ENCODE measurements at places on chromosomes 13 and 19.

DNA sequence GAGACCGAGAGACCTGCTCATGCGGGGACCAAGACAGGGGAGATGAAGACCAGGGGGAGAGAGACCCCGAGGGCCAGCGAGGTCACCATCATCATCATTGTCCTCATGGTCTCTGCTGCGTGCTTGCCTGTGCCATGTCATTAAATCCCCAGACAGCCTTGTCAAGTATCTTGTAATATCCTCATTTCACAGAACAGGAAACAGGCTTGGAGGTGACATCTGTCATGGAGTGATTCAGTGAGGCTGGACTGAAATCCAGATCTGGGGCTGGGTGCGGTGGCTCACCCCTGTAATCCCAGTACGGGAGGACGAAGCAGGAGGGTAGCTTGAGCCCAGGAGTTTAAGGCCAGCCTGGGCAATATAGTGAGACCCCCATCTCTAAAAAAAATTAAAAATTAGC is 5.9 kb upstream of the NANOS2 start:
- no peaks in the 10 kb centered on the region for H3K4me1 ChIP-seq
- H3K4me3 ChIP-seq = no peak overlapping the region
- DNase-seq = no peak
- H3K27ac ChIP-seq = no peak overlapping the region
- H3K36me3 ChIP-seq = no peaks in the 10 kb centered on the region

DNA sequence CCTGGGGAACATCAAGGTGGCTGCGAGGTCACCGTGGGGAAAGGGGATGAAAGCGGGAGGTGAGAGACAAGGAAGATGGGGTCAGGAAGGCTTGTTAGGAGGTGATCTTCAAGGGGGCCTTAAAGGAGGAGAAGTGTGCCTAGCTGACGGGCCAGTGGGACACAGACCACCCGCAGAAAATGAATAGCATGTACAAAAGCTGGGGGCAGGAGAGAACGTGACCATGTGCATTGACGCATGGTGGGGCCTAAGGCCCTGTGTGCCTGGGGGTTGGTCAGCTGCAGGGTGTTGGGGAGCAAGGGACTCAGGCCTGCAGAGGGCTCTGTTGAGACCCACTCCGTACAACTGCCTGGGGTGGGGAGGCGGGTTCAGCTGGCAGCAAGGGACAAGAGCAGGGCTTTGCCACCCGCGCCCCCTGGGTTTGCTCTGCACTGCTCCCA is 5.9 kb downstream of the RAB8A start:
- no peak overlapping the region for H3K4me3 ChIP-seq
- H3K36me3 ChIP-seq = peaks cover 30% of the 10 kb centered on the region
- DNase-seq = no peak
- H3K4me1 ChIP-seq = peaks cover 19% of the 10 kb centered on the region

- peak overlapping the region; percentile 72 for H3K4me3 ChIP-seq
- no peaks in the 10 kb centered on the region for H3K27me3 ChIP-seq
- peaks cover 12% of the 10 kb centered on the region for H3K4me1 ChIP-seq
- no peaks in the 10 kb centered on the region for H3K36me3 ChIP-seq
- peak overlapping the region; percentile 61 for H3K27ac ChIP-seq
Observed at GRCh38 chr19:40147338-40147692, 43.9 kb upstream of the MAP3K10 start.

DNA sequence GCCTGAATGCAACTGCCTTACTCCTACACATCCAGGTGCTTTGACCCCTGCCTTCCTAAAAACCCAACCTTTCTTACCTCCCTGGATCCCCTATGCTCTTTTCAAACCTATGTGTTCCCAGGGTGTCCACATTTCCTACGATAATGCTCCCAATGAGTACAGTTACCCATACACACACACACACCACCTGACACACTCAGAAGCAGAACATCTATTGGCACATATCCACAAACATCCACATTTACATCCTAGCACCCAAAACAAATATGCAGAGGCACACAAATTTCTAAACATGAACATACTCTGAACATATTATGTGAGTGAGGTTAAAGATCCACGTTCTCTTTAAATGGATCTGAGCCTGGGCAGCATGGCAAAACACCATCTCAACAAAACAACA is 22.4 kb upstream of the PLAUR start:
- H3K4me3 ChIP-seq = no peak overlapping the region
- H3K4me1 ChIP-seq = peaks cover 5% of the 10 kb centered on the region
- H3K27me3 ChIP-seq = no peaks in the 10 kb centered on the region
- no peaks in the 10 kb centered on the region for H3K36me3 ChIP-seq
- no peak overlapping the region for H3K27ac ChIP-seq

DNA sequence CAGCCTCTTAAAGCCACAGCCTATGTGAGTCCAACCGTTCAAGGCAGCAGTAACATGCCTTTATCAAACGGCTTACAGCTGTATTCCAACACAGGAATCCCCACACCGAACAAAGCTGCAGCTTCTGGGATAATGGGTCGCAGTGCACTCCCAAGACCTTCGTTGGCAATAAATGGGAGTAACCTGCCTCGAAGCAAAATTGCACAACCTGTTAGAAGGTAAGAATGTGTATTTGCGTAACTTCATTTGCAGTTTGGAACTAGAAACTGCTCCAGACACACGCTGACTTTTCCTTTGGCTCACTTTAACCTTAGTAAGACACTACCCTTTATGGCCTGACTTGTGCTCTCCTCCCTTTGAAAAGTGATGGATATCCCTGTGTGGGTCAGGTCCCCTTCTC is 63.4 kb downstream of the SLAIN1 start:
- H3K4me3 ChIP-seq = no peak overlapping the region
- no peak overlapping the region for H3K27ac ChIP-seq
- H3K27me3 ChIP-seq = peaks cover 6% of the 10 kb centered on the region
- H3K4me1 ChIP-seq = no peaks in the 10 kb centered on the region
- DNase-seq = no peak
- H3K36me3 ChIP-seq = no peaks in the 10 kb centered on the region

DNA sequence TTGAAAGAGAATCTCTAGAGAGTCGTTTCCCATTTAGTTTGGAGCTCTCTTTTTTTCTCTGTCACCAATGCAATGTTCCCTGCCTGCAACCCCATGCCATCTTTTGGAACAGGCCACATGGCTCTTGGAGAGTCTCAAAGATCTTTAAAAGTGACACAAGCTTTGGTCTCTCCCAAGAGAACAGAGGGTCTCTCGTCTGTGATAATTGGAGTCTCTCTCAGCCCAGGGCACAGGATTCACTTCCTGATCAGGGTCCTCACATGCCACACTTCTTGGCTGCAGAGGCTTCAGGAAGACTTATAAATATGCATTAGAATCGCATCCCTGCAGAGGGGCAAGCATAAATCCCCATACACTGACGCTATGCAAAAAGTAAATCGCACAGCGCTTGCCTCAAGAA is 240.5 kb downstream of the IRS2 start:
- H3K4me1 ChIP-seq = no peaks in the 10 kb centered on the region
- no peak overlapping the region for H3K4me3 ChIP-seq
- DNase-seq = no peak
- no peaks in the 10 kb centered on the region for H3K27me3 ChIP-seq
- no peak overlapping the region for H3K27ac ChIP-seq

GRCh38 chr19:14603990-14604387 is 21.1 kb downstream of the CLEC17A start:
- no peaks in the 10 kb centered on the region for H3K36me3 ChIP-seq
- no peaks in the 10 kb centered on the region for H3K27me3 ChIP-seq
- no peak for DNase-seq
- H3K4me3 ChIP-seq = no peak overlapping the region

DNA sequence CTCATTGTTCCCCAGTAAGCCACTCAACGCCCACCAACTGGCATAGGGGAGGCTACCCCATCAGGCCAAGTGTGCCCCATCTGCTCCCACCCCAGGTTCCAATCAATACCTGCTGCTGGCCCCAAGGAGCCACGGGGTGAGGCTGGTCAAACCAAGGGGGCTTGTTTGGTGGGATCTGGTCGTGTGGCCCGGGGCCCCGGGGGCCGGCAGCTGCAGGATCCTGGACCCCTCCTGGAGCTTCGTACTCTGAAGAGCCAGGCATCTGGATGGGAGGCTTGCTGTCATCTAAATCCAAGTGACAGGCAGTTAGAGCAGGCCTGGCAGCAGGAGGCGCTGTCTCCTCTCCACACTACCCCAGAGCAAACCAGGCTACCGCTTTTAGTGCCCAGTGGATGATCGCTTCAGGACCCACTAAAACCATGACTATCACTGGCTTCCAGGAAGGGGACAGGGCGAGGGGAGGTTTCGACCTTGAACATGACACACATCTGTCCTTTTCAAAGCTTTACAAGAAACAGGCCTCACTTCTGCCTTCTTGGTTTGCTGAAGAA is 14.2 kb downstream of the CHERP start:
- peaks cover 59% of the 10 kb centered on the region for H3K36me3 ChIP-seq
- no peak for DNase-seq
- no peak overlapping the region for H3K27ac ChIP-seq
- H3K27me3 ChIP-seq = no peaks in the 10 kb centered on the region
- H3K4me1 ChIP-seq = no peaks in the 10 kb centered on the region
- H3K4me3 ChIP-seq = no peak overlapping the region

- no peaks in the 10 kb centered on the region for H3K4me1 ChIP-seq
- H3K4me3 ChIP-seq = no peak overlapping the region
- DNase-seq = no peak
- H3K27me3 ChIP-seq = no peaks in the 10 kb centered on the region
Observed at GRCh38 chr19:30677702-30678101, 305.5 kb downstream of the ZNF536 start.

- no peak for DNase-seq
- H3K27me3 ChIP-seq = no peaks in the 10 kb centered on the region
- no peak overlapping the region for H3K27ac ChIP-seq
- no peaks in the 10 kb centered on the region for H3K36me3 ChIP-seq
- H3K4me1 ChIP-seq = no peaks in the 10 kb centered on the region
- no peak overlapping the region for H3K4me3 ChIP-seq
Observed at GRCh38 chr13:107277911-107278310, 710.0 kb upstream of the ARGLU1 start.

DNA sequence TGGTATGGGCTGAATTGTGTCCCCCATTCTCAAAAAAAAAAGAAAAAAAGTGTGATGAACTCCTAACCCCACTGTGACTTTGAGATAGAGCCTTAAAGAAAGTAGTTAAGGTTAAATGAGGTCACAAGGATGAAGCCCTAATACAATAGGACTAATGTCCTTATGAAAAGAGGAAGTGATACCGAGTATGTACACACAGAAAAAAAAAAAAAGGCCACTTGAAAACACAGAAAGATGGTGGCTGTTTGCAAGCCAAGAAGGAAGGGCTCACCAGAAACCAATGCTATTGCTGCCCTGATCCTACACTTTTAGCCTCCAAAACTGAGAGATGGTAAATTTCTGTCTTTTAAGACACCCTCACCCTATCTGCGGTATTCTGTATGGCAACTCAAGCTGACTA is 955.6 kb downstream of the PCDH17 start:
- no peak for DNase-seq
- H3K4me1 ChIP-seq = no peaks in the 10 kb centered on the region
- no peak overlapping the region for H3K4me3 ChIP-seq

DNA sequence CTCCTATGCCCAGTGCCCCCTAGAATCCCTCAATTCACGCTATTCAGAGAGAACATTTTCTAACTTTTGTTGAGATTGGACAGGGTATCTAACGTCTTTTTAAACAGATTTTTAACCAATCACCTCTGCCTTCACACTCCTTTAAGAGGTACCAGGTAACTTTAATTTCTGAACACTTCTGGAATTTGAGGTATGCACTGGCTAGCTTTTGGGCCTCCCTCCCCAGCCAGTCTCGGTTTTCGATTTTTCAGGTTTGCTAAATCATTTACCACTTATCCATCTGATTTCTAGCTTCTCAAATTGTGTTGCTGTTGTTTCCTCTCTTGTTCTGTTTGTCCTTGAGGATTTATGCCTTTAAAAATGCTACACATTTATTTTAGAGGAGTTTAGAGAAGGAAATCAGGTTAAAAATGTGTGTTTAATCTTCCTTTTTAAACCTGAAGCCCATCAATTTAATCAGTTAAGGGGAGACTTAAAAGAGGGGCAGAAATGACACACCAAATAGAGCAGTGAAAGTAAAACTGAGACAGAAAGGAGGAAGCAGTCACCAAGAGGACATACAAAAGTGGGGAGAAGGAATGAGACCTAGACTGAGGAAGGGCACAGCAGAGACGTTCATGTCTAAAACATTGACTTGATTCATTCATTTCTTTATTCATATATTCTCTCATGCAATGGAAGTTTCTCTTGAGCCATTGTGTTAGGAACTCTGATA is 139.6 kb upstream of the HTR2A start:
- peaks cover 11% of the 10 kb centered on the region for H3K4me1 ChIP-seq
- H3K36me3 ChIP-seq = no peaks in the 10 kb centered on the region
- peaks cover under 1% of the 10 kb centered on the region for H3K27me3 ChIP-seq
- DNase-seq = no peak

DNA sequence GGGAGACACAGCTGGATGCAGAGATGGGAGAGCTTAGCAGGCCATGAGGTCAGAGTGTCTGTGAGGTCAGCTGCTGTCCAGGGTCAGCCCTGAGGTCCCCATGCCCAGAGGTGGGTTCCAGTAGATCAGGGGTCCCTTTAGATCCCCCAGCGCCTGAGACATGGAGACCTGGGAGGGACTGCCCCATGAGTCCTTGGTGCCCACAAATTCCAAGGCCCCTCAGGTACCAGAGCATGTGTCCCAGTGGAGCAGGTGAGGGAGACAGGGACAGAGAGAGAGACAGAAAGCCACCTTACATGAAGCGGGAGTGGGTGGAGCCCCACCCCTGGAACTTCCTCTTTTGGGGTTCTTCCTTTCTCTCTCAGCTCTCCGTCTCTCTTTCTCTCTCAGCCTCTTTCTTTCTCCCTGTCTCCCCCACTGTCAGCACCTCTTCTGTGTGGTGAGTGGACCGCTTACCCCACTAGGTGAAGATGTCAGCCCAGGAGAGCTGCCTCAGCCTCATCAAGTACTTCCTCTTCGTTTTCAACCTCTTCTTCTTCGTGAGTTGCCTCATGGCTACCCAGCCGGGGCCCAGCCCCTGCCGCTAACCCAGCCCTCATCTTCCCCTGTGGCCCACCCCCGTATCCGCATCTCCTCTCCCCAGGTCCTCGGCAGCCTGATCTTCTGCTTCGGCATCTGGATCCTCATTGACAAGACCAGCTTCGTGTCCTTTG is at the start of gene CD37:
Gene CD37 (plus strand): TSS at position 336 of the 713 bp plus-strand sequence. CDS start 135 bp downstream, at position 471.
- H3K36me3 ChIP-seq = no peaks in the 10 kb centered on the region
- H3K4me1 ChIP-seq = peaks cover 3% of the 10 kb centered on the region
- no peak within 1 kb of the TSS for H3K27ac ChIP-seq

- H3K4me3 ChIP-seq = no peak overlapping the region
- no peak overlapping the region for H3K27ac ChIP-seq
- H3K36me3 ChIP-seq = no peaks in the 10 kb centered on the region
- no peak for DNase-seq
- no peaks in the 10 kb centered on the region for H3K4me1 ChIP-seq
Observed at GRCh38 chr19:48671446-48671995, 1.3 kb downstream of the NTN5 start.

DNA sequence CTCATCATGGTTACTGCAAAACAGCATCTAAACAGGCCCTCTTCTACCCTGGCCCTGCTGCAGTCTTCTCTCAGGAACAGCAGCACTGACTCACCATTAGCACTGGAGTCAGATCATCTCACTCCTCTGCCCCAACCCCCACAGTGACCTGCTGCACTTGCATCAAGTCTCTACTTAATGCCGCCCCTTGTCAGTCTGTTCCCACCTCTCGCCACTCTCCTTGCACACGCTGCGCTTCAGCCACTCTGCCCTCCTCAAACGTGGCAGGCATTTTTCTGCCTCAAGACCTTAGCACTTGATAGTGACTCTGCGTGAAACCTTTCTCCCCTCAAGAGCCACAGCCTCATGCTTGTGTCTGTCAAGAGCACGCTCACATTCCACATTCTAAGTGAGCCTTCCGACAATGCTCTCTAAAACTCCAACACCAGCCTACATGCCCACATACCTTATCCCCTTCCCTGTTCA is 22.1 kb downstream of the MIPEP start:
- no peak for DNase-seq
- H3K27ac ChIP-seq = peak overlapping the region; percentile 27
- no peaks in the 10 kb centered on the region for H3K27me3 ChIP-seq
